Stimulated activated CD8-positive, alpha-beta memory T cell treated with anti-CD3 and anti-CD28 coated beads, Interleukin-4, amount 100 ng/mL, for 1 hour (primary cell): ENCODE measurements at places on chromosomes 6 and 20.

- DNase-seq: no peak
Measured at GRCh38 chr6:166942393-166943168, 13.8 kb downstream of the RNASET2 start.

- DNase-seq: no peak
Measured at GRCh38 chr6:118813775-118814174, 80.2 kb upstream of the ASF1A start.

DNA sequence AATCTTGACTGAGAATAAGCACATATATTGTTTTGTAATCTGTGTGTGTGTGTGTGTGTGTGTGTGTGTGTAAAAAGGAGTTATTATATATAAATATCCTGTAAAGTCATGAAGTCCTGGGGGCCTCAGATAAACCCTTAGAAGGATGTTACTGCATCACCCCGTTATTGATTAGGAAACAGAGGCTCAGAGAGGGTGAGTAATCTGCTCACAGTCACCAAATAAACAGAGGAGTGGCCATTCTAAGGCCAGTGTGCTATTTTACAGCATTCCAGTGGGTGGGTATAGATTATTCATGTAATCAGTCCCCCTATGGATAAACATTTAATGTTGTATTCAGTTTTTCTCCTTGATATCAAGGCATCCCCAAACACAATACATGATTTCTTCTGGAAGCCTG lies 87.1 kb downstream of the CDC5L start:
- DNase-seq: no peak

GRCh38 chr20:20002101-20002998 lies 14.8 kb upstream of the NAA20 start:
- DNase-seq: no peak

DNA sequence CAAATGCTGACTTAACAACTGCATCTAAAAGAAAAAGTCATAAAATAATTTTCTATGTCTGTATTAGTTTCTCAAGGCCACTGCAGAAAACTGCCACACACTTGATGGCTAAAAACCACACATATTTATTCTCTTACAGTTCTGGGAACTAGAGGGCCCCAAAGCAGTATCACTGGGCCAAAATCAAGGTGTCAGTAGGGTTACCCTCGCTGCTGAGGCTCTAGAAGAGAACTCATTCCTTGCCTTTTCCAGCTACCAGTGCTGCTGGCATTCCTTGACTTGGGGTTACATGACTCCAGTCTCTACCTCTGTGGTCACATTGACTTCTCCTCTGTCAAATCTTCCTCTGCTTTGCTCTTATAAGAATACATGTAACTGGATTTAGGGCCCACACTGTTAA lies 124.6 kb upstream of the THEMIS start:
- DNase-seq: no peak

DNA sequence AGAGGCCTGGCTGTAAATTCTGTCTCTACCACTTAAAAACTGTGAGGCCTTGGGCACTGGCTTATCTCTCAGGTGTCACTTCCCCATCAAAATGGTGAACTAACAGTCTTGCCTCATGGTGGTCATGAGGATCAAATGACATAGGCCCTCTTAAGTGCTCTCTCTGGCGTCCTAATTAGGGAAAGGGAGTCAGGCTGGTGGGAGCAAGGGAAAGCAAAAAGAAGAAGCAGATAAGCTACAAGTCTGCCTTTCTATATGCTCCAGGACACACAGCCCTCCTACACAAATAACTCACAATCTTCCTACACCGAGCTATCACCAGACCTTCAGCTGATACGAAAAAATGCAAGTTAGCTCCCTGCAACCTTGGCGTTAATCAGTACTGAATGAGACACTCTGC lies 19.5 kb upstream of the SLC22A16 start:
- DNase-seq: no peak

DNA sequence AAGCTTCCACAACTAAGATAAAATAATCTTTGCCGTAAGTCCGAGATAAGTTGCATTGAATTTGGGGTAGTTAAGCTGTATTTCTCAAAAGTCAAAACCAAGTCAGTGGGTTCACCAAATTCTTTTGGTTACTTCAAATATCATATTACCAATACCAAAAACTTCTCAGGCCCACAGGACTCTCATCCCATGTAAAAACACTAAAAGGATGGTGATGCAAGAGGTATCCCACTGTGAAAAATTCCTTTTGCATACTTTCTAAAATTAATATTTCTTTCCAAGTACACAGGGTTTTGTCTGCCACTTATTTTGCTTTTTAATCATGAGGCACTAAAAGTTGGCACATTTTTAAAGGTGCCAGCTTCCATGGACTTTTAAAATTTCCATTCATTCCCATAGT lies 151.3 kb downstream of the GJA10 start:
- no peak for DNase-seq

DNA sequence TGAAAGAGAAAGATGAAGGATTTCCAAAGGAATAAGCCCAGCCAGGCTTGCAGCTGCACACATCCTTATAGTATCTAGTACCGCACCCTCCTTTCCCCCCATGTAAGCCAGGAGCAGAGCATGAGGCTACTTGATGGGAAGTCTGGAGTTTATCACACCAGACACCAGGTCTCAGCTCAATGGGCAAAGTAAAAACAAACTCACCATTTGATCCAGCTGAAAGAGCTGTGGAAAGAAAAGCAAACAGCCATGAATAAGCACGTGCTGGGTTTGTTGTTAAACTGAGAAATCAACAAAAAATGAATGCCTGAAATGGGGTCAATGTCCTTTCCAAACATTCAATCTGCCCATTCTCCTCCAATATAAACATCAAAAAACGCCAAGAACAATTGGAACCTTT lies 50.6 kb upstream of the MAP7 start:
- no peak for DNase-seq

DNA sequence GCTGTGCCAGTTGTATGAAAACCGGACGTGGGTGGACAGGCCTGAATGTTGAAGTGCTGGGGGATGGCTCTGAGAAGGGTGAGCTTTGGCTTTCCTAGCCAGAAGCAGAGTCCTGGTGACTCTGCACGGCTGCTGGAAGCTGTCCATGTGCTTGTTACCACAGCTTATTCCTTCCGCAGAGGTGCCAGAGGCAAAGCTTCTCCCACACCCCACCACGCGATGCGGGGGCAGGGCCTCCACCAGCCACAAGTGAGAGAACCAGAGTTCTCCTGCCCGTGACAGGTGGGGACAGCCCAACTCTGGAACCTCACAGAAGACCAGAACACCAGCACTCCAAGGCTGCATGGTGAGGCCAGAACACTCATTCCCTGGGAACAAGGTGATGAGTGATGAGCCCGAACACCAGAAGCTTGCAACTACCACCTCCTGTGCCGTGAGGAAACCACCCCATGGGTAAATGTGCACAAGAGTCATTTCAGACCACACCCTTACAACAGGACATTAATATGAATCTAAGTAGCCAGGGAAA lies 36.7 kb downstream of the JAG1 start:
- DNase-seq: no peak

DNA sequence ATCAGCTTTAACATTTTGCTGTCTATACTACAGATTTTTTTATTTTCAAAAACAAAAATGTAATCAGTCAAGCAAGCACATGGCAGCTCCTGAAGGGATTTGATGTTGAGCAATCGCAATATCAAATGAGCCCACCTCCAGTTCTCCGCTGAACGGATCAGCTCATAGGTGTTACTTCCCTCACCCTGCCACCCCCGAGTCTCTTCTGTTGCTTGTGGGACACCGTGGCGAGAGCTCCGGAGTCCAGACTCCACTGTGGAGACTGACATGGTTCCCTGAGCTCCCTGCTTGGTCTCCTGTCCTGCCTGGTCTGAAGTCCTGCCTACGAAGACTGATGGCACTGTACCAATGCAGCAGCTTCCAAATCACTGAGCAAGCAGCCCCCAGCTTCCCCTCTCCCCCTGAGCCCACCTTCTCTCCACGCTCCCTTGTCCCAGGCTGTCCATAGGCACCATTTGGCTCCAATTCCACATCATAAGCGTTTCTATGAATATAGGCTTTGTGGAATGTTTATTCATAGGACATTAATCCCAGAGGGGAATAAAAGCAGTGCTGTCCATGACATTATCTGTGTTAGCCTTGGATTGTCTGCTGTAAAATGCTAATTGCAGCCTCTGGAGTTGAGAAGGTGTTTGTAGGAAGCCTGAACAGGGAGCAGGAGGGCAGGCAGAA lies 162.2 kb downstream of the LY86 start:
- no peak for DNase-seq

DNA sequence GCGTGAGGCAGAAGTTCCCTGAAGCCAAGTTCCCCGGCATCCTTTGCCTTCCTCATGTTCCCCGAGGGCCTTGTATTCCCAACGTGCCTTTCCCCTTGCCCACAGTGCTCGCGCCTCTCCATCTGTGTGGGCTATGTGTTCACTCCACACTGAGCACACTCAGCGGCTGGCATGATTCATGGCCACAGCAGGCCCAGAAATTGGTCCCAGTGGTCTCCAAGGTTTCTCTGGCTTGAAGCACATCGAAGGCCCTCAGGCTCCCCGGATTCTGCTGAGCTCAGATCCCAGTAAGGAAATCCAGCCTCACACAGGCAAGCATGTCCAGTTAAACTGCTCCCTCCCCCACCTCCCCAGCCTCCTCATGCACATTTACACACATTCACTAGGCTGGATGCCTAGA lies 123.6 kb downstream of the ISM1 start:
- DNase-seq: no peak

- no peak for DNase-seq
Measured at GRCh38 chr20:63032861-63033793, 26.4 kb upstream of the BHLHE23 start.

DNA sequence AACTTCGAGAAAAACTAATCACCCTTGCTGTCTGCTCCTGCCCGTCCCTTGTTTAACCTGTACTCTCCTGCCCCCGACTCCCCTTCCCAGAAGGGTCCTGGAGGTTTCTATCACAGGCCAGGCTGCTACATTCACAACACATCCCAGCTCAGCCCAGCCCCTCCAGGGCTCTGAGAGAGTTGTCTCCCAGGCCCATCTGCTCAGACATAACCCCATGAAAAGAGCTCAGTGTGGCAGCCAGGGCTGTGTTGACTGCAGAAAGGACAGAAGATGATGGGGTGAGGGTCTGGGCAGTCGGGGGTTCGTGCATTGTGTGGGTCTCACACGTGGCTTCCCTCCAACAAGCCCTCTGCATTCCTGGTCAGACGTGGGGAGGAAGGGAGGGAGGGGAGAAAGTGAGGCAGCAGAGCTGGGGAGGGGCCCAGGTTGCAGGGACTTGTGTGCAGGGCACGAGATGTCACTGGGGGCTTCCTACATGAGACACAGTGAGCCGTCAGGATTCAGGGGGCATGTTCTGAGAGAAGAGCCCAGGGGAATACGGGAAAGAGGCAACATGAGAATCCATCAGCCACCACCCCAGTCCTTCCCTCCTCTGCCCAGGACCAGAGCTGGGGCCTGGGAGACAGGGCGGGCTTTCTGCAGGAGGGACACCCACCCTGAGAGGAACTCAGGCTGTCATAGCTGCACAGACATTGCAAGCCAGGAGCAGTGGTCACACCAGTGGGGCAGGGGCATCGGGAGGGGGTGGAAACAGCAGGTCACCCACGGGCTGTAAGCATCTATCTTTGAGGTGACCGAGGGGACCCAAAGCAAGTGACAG lies 372.9 kb downstream of the PREX1 start:
- no peak for DNase-seq

GRCh38 chr6:6546318-6547109 lies 42.0 kb upstream of the LY86 start:
- DNase-seq: no peak

DNA sequence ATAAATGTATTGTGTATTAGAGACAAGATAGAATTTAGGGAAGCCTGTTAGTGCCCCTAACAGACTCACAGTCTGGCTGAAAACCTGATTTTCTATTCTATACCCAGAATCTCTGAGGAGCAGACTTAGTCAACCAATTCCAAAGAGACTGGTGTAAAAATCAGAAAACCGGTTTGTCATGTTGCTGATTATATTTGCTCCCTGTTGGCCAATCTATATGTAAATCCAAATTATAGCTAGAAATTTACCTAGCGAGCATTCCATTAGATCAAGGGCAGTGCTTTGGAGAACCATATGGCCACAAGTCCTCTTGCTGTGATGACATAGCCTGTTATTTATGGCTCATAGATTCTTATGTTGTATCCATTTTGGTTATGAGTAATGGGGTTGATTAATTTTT lies 4.8 kb downstream of the NFYA start:
- DNase-seq: no peak

- DNase-seq: no peak
Measured at GRCh38 chr6:15090745-15091384, 155.0 kb upstream of the JARID2 start.

DNA sequence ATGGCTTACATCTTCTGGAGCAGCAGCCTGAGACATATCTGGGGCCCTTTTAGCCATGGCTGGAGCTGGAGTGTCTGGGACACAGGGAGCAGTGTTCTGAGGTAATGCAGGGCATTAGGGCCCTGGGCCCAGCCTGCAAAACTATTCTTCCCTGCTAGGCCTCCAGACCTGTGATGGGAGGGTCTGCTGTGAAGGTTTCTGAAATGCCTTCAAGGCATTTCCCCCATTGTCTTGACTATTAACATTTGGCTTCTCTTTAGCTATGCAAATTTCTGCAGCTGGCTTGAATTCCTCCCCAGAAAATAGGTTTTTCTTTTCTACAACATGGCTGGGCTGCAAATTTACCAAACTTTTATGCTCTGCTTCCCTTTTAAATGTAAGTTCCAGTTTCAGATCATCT lies 61.5 kb downstream of the EDN1 start:
- no peak for DNase-seq

GRCh38 chr6:167393731-167394130 lies 68.8 kb downstream of the TTLL2 start:
- DNase-seq: no peak

- DNase-seq: no peak
Measured at GRCh38 chr20:58130156-58130555, 98.3 kb downstream of the ANKRD60 start.

GRCh38 chr6:70991253-70991652 lies 34.4 kb upstream of the B3GAT2 start:
- DNase-seq: no peak

- DNase-seq: no peak
Measured at GRCh38 chr20:59063358-59064213, 21.0 kb upstream of the PRELID3B start.

DNA sequence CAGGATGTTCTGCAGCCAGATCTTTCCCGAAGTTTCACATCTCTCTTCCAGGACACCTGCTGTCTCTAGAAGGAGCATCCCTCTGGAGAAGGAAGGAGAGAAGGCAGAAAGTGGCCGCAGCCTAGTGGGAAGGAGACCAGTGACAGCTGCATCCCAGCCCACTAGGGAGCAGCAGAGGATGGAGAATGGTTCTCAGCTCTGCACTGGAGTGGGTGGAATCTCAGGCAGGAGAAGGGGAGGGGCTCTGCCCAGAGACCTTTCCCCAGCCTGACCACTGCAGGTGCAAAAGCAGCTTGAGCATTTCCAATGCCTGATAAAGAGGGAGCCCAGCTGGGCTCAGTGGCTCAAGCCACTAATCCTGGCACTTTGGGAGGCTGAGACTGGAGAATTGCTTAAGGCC lies 32.3 kb downstream of the NCR2 start:
- DNase-seq: no peak

DNA sequence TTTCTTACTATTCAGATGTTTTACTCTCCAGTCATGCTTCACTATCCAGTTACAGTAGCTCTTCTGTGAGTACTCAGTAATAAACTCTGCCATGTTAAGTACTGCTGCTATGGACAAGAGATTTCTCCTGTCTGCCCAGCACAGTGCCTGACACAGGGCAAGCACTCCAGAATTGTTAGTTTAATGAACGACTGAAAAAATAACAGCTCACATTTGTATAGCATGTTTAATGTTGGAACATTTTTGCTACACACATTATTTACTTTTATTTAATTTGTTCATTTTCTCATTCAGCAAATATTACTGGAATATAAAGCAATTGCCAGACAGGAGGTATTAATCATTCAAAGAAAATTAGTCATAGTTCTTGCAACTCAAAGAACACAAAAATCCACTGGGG lies 142.6 kb upstream of the HMGN3 start:
- DNase-seq: no peak

GRCh38 chr20:18907353-18907752 lies 93.8 kb downstream of the SCP2D1 start:
- no peak for DNase-seq
